ENCODE measurements at places on chromosomes 5 and 9.

GRCh38 chr5:122699201-122699600 is 75.7 kb upstream of the SNX2 start:
- no peak for DNase-seq

DNA sequence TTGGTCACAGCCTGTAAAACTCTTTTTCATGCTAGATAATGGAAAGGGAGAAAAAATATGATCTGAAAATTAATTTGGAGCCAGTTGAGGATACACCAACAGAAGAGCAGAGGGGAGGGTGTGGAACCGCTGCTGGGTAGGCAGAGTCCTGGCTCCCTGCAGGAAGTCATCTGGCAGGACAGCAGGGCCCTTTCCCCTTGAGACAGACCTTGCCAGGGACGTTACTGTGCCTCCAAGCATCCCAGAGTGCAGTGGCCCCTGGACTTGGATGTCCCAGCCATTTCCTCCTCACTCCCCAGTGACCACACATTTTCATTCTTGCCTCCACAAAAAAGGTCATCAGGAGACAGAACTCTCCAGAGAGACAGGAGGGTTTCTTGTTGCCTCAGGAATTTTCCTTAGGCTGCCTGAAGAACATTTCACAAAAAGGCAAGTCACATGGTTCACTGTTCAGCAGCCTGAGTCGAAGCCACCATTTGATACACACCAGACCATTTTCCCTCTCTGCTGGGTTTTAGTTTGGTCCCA is 5.9 kb downstream of the TRPM3 start:
- no peak for DNase-seq

GRCh38 chr5:53406630-53407316 is 73.7 kb upstream of the FST start:
- DNase-seq: no peak

DNA sequence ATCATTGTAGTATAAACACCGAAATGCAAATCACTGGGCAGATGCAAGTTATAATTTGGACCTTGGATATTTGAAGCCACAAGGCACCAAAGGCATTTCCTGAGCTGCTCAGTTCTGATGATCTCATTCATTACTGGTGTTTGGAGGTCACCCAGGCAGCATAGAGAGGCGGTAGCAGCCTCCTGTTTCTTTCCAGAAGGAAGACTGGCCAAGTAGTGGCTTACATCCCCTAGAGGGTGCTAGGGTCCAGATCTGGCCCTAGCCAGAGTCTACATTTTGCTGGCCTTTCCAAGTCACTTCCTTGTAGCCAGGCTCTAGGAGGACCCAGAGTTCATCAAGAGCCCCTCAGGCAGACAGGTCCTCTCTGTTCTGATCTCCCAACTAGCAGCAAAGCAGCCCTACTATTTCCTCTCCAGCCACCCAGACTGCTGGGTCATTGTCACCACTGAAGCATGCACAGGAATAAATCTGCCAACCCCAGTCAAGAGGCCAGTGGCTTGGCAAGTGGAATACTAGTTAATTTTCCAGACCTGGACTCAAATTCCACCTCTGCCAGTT is 33.4 kb upstream of the TTC1 start:
- DNase-seq: no peak

DNA sequence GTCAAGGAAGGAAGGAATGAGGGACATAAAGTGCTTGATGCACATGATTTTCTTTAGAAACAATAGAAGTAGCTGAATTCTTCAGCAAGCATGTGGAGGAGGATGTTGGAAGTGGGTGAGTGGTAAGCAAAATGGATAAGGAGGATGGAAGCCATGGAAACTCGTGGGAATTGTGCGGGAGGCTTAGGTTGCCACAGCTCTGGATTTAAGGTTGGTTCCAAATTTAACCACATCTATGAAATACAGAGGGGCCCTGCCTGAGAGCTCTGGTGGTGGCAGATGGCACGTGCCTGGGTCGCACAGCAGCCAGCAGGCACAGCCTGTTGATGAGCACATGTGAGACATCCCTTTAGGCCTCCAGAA is 284.7 kb downstream of the SMARCA2 start:
- DNase-seq: no peak

GRCh38 chr5:85998656-85999055 is 619.1 kb upstream of the COX7C start:
- no peak for DNase-seq

DNA sequence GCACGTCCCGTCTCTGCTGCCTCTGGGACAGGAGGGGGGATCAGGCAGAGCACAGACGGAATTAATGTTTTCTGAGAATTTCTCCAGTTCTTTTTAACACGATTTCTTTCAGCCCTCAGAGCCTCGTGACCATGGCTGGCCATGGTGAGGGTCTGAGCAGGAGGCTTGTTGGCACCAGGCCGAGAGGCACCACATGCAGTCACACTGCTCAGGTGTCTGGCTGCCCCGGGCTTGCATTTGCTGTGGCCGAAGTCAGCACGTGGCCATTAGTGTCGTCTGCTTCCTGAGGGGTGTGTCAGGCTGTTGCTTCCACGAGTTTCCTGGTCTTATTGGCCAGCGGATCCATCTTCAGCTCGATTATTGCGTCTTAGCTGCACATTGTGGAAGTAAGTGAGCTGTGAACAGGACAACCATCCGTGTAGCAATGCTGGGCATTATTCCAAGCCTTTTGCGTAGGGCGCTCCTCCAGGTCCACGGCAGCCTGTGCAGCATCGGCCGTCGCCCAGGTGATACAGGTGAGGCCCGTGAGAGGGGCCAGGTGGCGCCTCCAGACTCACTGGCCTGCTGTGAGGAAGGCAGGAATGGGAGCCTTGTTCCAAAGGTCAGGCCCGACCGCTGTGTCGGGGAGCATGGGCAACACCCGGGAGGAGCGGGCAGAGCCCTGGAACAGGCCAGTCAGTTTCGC is 114.2 kb upstream of the CACNA1B start:
- no peak for DNase-seq

- DNase-seq: no peak
Observed at GRCh38 chr9:137606005-137606621, 627 bp downstream of the ARRDC1 start.

DNA sequence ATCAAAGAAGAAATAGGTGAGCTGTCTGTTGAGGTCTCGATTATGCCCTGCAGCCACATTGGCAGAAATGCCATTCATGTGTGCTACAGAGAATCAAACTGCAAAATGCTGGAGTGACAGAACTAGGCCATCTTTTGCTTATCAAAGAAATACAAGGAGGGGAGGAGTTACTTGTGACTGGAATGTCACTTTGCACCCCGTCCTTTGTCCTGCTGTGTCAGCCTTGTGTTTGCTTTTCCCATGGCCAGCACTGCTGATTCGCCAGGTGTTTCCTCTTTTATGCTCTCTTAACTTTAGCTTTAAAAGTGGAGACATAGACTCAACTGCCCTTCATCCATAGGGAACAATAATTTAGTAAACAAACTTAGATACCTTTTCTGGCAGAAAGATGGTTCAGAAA is 54.3 kb downstream of the SLC46A2 start:
- no peak for DNase-seq

DNA sequence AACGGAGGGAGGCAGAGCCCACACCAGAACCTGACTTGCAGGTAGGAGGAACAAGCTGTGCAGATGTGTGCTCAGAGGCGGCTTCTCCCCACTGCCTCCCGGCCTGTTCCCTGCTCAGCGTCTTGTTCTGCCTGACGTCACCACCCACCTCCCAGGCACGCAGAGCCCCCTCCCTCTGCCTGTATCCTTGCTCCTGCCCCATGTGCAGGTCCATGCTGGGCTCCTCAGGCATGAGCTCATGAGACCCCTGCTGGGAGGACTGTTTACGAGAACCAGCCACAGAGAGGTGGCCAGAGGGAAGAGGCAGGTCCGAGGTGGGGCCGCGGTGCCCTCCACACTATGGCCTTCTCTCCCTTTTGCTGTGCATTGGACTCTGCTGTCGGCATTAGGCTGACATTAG is 45.5 kb downstream of the SLC6A3 start:
- DNase-seq: no peak

GRCh38 chr9:130043654-130044623 is 950 bp upstream of the FNBP1 start:
- no peak for DNase-seq

Measured in renal cortex interstitium (tissue), 15 donors.